ENCODE measurements at places on chromosomes 3 and 15. TPM values are rescaled to one million over a fixed set of nuclear protein-coding genes. Genes with fewer than 3 reads are reported as not detected.
A peak's percentile ranks its signal among the peaks of the same experiment; 100 is the strongest.

GRCh38 chr3:196207159-196207832 lies 3.9 kb downstream of the ZDHHC19 start:
- DNase-seq, result no peak

RBPMS2 gene
- 0.06 TPM for total RNA-seq

- no peak for DNase-seq
Measured at GRCh38 chr3:171765511-171765887, 44.8 kb downstream of the PLD1 start.

DNA sequence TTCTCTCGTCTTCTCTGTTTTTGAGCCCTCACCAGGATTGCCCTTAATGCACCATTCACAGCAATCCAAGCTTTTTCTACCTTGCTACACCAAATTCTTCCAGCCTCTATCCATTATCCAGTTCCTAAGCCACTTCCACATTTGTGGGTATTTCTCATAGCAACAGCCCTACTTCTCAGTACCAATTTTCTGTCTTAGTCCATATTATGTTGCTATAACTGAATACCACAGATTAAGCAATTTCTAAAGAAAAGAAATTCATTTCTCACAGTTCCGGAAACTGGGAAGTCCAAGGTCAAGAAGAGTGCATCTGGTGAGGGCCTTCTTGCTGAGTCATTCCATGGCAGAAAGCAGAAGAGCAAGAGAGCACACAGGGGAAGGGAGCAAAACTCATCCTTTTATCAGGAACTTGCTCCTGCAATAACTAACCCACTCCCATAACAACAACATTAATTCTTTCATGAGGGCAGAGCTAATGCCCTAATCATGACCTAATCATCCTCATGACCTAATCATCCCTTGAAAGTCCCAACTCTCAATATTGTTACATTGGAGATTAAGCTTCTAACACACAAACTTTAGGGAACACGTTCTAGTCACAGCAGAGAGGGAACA lies 9.7 kb upstream of the EIF1B start:
- DNase-seq, result no peak

DNA sequence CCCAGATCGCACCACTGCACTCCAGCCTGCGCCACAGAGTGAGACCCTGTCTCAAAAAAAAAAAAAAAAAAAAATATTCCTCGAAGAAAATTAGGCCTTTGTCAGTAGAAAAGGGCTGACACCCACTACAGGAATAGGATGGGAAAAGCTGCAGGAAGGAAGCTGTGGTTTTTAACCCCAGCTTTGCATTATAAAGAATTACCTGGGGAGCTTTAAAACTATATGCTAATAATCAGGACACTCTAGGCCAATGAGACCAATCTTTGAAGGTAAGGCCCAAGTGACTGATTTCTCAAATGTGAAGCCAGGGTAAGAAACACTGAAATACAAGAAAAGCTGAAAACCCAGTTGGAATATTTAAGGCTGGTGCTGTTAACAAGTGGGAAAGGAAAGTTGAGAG lies 74.3 kb downstream of the RBPMS2 start:
- no peak for DNase-seq

DNA sequence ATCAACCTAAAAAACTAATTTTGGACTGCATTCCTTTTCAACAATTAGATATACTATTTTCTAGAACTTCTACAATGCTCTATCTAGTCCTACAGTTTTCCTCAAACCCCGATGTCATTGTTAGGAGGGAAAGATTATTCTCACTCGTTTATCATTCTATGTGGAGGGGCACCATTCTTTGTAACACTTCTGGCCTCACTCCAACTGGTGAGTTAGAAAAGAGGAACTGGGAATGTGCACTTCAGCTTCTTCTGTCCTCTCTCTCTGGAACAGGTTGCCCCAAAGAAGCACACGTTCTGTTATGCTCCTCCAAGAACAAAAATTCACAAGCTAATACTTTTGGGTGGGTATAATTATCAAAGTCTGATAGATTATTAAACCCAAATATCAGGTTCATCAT lies 137.9 kb downstream of the UACA start:
- no peak for DNase-seq

GRCh38 chr3:119428538-119428937 lies 34.9 kb downstream of the TMEM39A start:
- DNase-seq, result peak; percentile 39

SRGAP3 gene
- total RNA-seq, result not detected

INTS14 gene
- 41.9 TPM for total RNA-seq

KLF15 gene
- total RNA-seq, result 3.3 TPM

DNA sequence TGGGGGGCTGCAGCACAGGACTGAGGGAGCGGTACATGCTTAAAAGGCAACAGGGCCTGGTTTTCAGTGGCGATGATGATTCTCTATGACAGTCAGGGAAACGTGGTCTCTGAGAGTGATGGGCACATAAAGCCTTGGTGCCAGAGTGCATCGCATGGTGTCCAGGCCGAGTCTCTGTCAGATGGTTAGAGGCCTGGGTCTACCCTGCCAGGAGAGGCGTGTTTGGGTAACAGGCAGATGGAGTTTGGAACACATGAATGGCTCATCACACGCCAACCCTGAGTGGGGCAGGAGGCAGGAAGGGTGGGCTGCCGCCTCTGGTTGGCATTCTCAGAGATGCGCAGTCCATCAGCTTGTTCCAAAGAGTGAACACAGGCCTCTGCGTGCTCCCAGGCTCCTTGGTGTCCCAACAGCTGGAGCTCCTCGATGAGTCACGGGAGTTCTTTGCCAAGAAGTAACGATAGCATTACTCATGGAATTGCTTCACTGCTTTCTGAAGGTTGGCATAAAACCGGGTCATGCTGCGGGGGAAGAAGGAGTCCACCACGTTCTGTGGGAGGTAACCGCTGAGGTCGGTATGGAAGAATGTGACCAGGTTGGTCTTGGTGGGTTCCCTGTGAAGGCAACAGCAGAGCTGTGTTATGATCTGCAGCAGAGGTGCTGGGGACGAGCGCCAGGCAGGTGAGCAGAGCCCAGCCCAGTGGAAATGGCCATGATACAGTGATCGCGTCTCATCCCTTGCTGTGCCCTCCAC lies 11.0 kb downstream of the STARD5 start:
- DNase-seq, result no peak

DNA sequence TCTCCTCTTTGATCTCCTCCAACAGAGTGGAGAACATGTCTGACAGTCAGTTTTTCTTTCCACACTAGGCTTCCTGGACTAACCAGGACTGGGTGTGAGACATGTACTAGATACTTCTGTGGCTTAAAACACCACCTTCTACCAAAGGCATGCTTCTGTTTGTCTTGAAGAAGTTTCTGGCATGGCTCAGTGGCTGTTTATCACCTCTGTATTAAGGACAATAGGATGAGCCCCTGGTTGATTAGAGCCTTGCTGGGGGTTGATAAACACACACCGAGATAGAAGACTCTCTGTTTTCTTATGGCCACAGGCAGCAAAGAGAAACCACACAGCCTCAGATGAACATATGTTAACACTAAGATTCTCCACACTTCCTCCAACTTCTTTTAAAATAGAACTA lies 40.5 kb downstream of the SV2B start:
- no peak for DNase-seq

DNA sequence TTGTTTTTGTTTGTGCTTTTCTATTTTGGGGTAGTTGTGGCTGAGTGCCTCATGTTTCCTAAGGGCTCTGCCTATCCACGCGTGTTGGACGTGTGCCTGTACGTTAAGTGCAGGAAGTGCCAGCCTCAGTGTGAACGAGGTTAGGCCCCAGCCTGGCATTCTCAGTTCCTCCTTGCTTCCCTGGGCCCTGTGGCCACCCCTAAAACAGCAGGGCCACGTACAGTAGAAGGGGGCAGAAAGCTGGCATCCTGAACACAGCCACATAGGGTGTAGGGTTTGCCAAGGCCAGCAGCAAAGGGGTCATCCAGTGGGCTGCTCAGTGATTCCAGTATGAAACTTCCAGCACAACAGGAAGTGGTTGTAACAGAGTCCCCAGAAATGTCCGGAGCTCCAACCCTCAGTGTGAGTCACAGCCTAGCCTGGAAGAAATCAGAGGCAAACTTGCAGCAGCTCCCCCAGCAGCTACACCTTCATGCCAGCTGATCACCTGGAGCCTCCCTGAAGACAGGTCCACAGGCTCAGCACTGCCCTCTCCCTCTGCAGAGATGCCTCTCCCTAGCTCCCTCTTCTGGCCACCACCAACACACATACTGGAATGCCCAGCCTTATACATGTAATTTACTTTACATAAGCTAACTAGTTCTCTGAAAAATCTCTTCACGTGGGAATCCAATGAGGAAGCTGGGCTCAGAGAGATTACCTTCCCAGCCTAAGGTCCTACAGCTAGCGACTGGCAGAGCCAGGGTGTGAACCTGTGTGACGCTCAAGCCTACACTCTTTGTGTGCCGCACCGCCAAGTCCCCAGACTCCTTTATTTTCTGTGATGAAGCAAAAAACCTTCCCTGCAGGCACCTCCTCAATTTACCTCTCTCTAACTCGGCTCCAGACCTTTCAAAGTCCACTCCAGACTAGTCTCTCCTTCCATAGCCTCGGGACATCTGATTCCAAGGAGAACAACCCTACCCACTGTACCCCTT lies 26.6 kb downstream of the ILDR1 start:
- DNase-seq, result peak; percentile 70

SKIL gene
- 96.4 TPM for total RNA-seq

TGM4 gene
- not detected for total RNA-seq

- no peak for DNase-seq
Measured at GRCh38 chr15:87618203-87618725, 638.3 kb downstream of the NTRK3 start.

- DNase-seq, result no peak
Measured at GRCh38 chr3:186456731-186457191, 87.4 kb downstream of the CRYGS start.

DNA sequence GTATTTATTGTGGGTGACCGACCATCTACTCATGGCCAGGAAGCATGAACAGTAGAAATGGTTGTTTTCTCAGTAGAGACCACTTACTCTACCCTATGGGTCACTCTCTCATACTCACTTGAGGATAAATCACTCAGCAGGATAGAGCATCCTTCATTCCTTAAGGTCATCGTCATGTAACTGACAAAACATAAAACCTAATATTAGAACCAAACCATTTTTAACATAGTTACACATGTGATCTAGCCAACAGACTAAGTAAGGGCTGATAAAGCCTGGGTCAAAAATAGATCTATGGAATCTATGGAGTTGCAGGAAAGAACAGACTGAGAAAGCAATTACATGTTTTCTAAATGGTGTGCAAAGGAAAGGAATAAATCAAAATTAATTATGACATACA lies 769.1 kb downstream of the NTRK3 start:
- DNase-seq, result no peak

DNA sequence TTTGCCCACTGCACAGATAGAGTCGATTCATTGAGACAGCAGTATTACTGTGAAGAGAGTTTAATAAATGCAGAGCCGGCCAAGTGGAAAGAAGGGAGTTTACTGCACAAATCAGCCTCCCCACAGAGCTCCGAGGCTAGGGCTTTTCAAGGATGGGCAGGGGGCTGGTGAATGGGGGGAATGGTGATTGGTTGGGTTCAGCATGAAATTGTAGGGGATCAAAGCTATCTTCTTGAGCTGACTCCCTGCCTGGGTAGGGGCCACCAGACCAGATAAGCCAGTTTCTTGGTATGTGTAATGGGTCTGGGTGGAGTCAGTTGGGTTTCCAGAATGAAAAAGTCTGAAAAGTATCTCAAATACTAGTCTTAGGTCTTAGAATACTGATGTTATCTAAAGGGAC lies 66.6 kb downstream of the SYNPR start:
- DNase-seq, result no peak

CSNK1G1 gene
- 20.3 TPM for total RNA-seq

IGSF10 gene
- not detected for total RNA-seq

DLEC1 gene
- total RNA-seq, result not detected

- DNase-seq, result no peak
Measured at GRCh38 chr3:41330465-41330864, 131.2 kb downstream of the CTNNB1 start.

GCSAM gene
- not detected for total RNA-seq

DNA sequence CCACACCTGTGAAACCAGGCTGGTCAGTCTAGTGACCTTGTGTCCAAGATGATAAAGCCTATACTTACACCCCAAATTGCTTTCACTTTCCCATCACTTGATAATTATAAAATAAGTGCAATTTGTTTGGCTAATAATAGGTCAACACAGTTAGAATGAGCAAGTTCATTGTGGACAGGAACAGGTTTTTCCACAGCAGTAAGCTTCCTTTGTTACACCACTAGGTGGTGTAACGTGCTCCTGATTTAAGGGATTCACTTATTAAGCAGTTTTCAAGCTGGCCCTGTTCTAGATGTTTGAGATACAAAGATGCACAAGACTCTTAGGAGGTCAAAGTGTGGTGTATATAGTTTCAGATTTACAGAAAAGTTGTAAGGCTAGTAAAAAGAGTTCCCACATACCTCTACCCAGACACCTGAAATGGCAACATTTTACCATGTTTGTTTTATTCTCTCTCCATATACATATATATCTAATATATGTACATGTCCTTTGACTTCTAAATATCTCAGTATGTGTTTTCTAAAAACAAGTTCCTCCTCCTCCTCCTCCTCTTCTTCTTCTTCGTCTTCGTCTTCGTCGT lies 6.8 kb upstream of the MFSD1 start:
- DNase-seq, result peak; percentile 37

TUSC7 gene
- not detected for total RNA-seq

FBXO40 gene
- total RNA-seq, result 0.02 TPM

DNA sequence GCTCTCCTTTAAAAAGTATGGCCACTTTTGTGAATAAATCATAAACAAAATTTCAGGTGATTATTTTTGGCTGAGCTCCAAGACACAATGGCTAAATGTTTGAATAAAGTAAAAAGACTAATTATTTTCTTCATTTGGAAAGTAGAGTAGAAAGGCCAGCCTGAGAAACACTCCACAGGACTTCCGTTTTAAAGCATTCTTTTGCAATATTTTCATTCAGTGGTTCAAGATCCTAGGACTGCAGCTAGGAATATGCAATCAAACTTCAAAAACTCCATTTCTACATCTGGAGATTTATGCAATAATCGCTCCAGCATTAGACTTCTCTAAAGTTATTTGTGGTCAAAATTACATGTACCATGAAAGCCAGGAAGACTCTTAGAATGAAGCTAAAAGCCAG lies 62.8 kb downstream of the MECOM start:
- DNase-seq, result no peak

DNA sequence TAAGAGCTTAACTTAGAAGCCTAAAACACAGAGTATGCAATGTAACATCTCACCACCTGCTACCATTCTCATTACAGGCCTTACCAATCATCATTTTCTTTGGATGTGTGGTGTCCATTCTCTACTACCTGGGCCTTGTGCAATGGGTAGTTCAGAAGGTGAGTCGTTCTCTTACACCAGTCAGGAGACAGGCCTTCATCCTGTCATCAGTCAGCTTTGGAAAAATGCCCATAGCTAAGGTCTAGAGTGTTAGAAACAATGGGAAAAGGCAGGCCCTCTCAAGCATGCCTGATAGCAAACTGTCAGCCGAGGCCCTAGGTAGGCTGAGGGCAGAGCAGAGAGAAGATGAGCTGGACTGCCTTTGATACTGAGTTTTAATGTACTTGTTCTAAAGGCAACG lies 13.5 kb downstream of the SLC28A2 start:
- no peak for DNase-seq

GRCh38 chr3:195149292-195150030 lies 121.5 kb downstream of the XXYLT1 start:
- no peak for DNase-seq

- DNase-seq, result no peak
Measured at GRCh38 chr15:73872346-73872745, 1.0 kb upstream of the TBC1D21 start.
